EH (cell line): ENCODE measurements at places on chromosomes 4 and X.
A peak's percentile ranks its signal among the peaks of the same experiment; 100 is the strongest.

DNA sequence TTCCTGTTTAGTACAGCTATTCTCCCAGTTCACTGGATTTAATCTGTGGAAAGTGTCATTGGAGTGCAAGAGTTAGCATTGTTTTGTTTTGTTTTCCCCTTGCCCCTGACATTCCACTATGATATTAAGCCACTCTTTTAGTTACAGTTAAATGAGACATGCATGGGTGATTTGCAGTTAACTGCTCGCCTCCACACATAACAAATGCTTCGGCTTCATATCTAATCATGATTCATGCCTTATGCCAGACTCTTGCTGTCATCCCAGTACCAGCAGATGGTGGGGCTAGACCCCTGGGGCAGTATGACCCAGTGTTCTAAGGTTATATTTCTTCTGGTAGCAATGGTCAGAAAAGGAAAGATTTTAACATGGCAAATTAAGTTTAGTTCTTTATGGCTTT is 80.1 kb downstream of the RAP1GDS1 start:
- peak; percentile 73 for DNase-seq

DNA sequence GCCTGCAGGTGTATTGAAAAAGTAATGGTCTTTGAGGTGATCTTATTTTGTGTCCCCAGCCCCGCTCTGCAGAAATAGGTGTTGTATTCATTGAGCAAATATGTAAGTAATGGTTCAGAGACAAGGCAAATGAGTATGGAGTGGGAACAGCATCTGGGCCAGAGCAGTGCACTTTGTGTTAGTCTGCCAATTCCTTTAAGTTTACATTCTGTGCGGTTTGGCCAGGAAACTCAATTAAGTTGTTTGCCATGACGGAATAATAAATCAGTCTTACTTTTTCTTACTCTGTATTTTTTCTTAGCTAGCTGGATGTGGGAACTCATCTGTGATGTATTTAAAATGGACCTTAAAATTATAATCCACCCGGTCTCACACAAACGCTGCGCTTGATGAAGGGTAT is 12.6 kb downstream of the DCLK2 start:
- DNase-seq: no peak

- no peak for DNase-seq
Observed at GRCh38 chr4:5044341-5044740, 6.9 kb upstream of the STK32B start.

DNA sequence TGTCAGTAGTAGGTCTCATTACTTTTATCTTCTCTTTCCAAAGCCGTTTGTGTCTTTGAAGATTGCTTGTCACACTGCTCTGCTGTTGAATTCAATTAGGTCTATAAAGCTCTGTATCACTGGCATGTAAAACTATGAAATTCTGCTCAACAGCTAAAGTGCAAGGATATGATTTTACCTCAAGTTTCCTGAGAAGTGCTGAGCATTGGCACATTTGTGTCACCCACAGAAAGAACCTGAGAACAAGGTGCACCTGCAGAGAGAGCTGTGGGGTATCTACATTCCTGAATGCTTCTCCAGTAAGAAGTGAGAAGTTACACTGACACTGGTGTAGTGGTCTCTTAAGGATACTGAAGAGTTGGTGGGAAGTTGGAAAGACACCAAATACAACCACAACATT is 274.0 kb downstream of the INPP4B start:
- DNase-seq: no peak

GRCh38 chr4:138367942-138368341 is 125.8 kb upstream of the SLC7A11 start:
- DNase-seq: no peak

DNA sequence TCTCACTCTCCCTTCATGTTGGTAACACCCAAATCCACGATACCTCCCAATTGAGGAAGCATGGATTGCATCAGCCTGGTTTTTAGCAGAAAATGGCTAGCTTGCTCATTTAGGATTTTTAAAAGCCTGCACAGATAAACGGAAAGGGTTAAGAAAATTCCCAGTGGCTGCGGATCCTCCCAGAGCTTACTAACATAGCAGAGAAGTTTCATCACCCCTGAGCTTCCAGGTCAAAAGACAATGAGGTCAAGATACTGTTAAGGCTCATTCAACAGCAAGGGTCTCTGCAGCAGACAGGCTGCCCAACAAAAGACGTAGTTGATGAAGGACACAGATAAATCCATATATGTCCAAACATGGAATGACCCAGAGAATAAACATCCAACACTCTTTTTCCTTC is 220.2 kb downstream of the ASMT start:
- DNase-seq: no peak

GRCh38 chr4:151772274-151772673 is 11.5 kb upstream of the GATB start:
- no peak for DNase-seq

DNA sequence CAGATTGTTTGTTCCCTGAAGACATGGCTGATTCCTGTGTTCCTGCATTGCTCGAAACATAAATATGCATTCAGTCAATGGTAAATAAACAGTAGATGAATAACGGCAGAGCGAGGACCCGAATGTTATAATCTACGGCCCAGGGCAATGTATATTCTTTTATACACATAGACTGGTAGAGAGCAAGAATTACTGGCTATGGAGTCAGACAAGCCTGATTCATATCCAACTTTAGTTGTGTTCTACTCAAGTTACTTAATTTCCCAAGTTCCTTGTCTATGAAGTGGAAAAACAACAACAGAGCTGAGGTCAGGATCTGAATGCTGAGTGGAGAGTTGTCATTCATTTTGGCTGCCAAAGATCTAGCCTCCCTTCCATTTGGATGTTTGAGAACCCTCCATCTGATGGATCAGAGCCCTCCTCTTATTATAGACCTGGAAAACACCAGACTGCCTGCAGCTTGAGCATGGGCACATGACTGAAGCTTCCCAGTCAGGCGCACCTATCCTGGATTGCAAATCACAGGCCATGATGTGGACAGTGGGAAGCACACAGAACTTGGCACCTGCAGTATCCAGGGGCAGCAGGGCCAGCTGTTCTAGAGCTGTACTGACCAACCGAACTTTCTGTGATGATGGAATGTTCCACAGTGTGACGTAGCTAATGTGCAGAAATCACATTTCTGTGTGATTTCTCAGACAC is 80.1 kb downstream of the FAM184B start:
- DNase-seq: no peak

- peak; percentile 92 for DNase-seq
Observed at GRCh38 chr4:139454111-139455045, at the start of gene RAB33B. RAB33B (plus strand) TSS chr4:139454121; CDS start chr4:139454196, 75 bp downstream.

GRCh38 chrX:55210931-55211677 is 9.0 kb upstream of the PAGE5 start:
- DNase-seq: no peak

GRCh38 chr4:168759959-168760527 is 250.0 kb downstream of the CBR4 start:
- DNase-seq: no peak

DNA sequence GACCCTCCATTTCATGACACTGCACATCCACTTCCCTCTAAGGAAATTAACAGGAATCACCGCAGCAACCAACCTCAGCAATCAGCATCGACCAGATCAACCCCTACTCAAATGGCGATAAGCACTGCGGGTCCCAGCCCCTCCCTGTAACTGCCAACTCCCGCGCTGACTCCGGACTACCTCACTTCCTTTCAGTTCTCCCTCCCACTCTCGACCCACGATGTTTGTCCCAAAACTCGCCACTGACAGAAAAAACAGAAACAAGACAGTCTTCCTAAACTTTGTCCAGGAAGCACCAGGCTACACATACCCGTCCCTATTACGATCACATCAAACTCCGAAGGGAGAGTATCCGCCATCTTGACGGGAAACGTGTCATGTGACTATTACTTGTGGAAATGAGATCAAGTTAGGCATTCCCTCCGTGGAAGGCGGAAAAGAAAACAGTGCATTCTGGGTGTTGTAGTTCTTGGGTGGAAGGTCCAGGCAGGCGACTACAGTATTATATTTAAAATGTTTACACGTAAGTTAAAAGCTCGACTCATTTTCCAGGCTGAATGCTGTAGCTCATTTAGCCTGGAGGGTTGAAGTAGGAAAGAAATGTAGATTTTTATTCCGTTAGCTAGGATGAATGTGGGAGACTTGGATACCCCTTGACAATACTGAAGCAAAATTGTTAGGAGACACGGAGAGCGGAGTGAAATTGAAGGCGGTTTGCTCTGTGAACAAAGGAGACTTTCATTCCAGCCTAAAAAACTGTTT is at the start of gene CHM:
Gene CHM (minus strand): TSS at position 385 of the 762 bp plus-strand sequence. CDS start 26 bp downstream, at position 359.
- peak; percentile 83 for DNase-seq

- no peak for DNase-seq
Observed at GRCh38 chrX:15973946-15974345, 119.3 kb upstream of the AP1S2 start.

- peak; percentile 14 for DNase-seq
Observed at GRCh38 chrX:78105944-78106650, 2.0 kb downstream of the PGK1 start.

GRCh38 chr4:34193451-34194154 is 2050.7 kb downstream of the ARAP2 start:
- DNase-seq: peak; percentile 68

DNA sequence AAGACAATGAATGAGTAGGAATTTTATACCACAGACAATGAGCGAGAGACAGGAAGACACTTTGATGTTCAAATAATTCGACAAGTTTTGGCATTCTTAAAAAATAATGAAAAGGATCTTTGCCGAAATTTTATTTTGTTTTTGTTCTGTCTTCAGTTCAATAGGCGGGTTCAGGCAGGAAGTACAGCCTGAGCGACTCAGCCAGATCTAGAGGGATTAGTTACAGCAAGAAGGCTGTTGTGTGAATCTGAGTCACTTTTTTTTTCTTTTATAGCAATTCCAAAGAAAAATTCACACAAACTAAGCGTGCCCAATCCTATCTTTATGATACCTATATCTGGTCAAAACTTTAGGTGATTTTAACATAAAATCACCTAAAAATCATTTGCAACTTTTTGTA is 505.4 kb upstream of the FAM241A start:
- peak; percentile 29 for DNase-seq

GRCh38 chr4:21470535-21470934 is 478.0 kb downstream of the KCNIP4 start:
- DNase-seq: peak; percentile 56

GRCh38 chr4:139515531-139515958 is 40.5 kb downstream of the SETD7 start:
- DNase-seq: peak; percentile 9

DNA sequence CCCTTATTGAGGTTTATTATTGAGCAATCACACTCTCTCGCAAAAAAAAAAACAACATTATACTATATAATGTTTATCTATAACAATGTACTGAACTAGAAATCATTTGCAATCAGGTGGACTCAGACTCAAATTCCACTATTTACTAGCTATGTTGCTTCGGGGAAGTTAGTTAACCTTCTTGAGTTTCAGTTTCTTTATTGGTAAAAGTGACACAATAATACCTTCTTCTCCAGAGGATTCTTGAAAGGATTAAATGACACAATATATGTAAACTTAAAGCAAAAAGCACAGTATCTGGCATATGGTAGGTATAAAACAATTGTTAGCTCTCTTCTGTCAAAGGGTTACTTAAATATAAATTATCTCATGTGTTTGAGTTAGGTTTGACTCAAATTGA is 31.5 kb upstream of the HDAC8 start:
- no peak for DNase-seq

GRCh38 chr4:98627531-98628257 is 30.7 kb downstream of the TSPAN5 start:
- DNase-seq: peak; percentile 89

- DNase-seq: no peak
Observed at GRCh38 chr4:23348789-23349498, 540.9 kb downstream of the PPARGC1A start.

DNA sequence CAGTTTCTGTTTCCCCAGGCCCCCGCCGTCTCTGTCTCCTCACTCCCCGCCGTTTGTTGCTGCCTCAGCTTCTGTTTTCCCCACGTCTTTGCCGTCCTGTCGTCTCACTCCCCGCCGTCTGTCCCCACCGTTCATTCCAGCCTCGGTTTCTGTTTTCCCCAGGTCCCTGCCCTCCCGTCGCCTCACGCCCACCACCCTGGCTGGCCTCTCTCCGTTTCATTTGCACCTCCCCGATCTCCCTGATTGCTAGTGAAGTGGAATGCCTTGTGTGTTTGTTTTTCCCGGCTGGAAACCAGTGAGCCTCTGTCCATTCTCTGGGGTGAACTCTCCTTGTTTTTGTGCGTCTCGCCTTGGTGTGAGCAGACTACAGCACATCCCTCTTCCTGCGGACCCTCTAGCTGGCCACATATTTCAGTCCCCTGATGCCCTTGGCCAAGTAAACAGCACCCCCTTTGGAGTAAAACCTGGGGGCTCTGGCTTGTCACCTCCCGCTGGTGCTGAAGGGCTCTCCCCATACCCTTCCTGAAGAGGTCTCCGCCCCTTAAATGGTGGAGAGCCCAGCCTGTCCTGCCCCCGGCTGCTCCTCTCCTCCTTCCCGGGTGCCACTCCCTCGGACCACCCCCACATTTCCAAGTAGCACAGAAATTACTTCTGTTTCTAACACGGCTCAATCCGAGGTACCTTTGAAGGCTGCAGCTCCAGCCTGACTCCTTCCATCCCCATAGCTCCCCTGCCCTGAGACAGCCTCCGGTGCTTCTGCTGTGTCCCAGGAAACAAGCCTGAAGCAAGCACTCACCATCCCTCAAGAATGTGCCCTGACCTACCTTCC is 13.2 kb downstream of the TMEM175 start:
- no peak for DNase-seq

GRCh38 chrX:123504630-123505270 is 228.1 kb downstream of the THOC2 start:
- DNase-seq: peak; percentile 8

- DNase-seq: peak; percentile 33
Observed at GRCh38 chr4:23937173-23937572, 47.3 kb upstream of the PPARGC1A start.

DNA sequence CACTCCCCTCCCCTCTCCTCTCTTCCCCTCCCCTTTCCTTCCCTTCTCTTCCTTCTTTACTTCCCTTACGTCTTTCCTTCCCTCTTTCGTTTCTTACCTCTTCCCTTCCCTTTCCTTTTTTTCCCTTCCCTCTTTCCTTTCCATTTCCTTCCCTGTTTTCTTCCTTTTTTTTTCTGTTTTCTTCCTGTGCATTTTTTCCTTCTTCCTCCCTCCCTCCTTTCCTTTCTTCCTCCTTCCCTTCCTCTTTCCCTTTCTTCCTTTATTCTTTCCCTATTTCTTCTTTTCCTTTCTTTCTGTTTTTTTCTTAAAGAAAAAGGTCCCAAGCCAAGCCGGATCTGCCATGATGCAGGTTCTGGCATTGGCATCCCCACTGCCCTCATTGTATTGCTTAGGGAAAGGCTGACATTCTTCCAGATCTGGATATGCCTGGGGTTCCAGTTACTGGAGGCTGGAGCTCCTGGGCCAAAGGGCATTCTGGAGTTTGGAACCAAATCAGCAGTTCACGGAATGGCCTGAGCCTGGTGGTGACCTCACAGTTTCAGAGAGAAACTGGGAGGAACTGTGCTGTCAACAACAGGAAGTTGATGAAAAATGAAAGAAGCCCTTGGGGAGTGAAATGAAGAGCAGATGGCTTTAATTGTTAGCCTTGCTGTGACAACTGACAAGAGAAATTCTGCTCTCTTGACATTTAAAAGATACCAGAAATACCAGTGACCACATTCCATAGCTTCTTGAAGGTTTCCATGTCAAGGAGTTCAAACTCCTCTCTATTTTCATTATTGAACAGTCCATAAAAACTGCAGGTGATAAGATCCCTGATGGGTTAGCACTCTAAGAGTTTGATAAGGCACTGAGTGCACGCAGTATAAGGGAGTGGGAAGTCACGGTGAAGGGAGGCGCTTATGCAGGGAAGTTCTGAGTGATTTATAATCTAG is 622.1 kb downstream of the SPRY1 start:
- peak; percentile 93 for DNase-seq
